ENCODE measurements at places on chromosomes 5 and 9.

DNA sequence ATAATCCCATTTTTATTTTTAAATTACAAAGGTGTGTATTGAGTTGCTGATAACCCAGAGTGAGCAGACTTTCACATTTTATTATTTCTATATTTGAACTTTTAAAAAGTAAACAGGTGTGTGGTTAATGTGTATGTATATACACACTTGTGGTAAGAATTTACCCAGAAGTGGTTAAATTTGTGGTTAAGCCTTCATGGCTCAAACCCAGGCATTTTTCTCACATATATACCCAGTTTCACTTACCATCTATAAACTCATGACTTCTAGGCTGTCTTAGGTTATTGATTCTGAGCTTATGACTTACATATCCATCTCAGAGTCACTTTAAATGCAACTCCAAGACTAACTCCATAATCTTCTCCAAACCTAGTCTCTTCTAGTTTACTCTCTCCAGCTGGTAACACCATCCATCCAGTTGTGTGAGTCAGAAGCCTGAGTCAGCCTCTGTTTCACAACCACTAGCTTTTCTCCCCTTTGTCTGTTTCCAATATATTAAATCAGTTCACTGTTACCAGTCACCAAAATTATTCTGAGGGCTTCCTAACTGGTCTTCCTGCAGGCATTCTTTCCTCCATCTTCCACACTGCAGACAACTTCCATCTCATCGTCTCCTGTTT, 20.2 kb downstream of the ZBED3 start:
- DNase-seq, result no peak

DNA sequence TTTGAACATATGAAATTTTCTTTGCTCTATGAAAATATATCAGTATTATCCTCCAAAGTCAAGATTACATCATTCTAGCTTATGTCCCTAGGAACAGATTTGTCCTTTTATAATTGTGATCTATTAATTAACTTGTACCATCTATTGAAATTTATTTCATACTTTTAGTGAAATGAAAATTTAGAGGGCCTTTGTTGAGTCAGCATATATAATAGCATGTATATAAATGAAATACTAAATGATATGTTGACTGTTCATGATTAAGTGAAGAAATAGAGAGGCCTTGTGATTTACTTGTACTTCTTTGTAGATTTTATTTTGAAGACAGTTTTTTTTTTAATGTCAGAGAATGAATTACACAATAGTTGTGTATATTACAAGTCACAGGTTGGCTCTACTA, 86.4 kb downstream of the PARP8 start:
- DNase-seq, result no peak

DNA sequence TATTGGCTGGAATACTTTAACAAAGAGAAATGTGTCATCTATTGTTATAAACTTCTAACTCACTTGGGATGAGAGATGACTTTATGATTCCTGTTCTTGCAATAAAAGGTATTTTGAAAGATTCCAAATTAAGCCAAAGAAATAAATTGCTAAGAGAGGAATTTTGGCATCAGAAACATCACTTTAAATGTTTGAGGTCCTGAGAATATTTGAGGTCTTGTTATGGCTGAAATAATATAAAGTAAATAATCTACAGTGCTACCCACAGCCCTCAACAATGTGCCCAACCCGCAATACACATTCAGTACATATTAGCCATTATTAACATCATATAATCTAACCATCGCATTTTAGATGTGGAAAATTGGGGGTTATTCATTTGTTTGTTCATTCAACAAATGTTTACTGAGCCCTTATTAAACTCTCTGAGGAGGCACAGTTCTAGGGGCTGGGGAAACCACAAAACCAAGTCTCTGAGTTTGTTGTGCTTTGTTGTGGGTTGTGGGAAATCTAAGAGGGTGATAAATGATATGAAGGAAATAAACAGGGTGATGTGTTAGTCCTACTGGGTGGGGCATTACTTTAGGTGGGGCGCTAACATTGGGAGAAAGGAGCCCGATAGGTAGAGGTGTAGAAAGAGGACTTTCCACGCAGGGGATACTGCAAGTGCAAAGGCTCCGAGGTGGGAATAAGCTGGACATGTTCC, 135.2 kb upstream of the CLINT1 start:
- no peak for DNase-seq

DNA sequence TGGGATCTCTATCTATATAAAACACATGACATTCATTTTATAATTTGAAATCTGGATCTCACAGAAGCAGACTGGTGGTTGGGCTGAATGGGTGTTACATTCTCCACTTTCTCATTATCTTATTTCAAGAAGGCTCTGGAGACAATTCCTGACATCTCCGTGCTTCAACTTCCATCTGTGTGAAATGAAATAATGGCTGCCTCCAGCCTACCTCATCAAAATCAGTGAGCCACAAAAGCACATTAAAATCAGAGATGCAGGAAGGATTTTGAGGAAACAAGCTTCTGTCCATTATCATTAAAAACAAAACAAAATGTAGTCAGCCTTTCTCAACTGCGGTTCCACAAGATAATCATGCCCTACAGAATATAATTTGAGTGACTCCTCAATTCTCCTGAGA, 958.3 kb upstream of the DMAC1 start:
- DNase-seq, result no peak

DNA sequence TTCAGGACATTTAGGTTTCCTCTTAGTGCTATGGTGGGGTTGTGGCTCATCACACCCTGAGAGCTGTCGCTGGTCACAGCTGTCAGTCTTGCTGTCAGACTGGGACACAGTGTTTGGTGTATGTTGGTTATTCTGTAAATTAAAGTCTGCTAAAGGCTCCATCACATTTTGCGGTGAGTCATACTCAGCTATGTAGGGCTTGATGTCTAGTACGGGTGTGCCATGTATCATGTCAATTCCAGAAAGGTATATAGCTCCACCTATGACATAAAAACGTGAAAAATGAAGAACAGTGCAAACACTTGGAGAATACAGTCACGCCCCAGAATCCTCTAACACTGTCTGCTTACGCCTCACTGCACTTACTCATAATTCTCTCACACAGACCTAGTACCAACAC, 11.9 kb downstream of the TRMO start:
- DNase-seq, result no peak

GRCh38 chr9:7117676-7118561, 360.1 kb downstream of the KDM4C start:
- DNase-seq, result no peak

GRCh38 chr9:3001311-3001710, 157.4 kb upstream of the PUM3 start:
- DNase-seq, result no peak

DNA sequence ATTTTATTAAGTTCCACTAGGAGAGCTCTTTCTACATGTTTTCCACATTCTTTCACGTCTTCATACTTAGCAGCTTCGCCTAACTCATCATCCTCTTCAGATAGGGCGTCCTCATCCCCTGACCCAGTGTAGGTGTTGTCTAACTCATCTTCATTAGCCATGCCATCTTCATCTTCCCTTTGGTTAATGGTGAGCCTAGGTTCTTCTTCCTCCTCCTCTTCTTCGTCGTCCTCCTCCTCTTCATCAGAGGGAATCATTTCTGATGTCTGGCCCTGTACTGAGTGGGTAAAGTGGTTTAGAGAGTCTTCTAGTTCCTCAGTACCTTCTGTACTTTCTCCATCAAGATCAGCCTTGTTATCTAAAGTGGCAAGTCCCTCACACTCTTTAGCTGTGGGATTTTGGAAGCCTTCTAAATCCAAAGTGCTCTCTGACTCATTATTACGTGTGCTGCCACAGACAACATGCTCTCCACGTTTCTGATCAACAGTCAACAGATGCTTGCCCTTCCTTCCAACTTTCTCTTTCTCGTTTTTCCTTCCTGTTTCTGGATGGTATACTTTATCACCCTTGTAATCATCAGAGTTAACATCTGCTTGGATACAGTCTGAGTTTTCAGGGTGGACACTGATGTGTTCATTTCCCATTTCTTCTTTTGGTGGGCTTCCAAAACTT, 31.1 kb downstream of the TUT7 start:
- DNase-seq, result no peak

- no peak for DNase-seq
These were observed 259.6 kb upstream of the DMRT1 start for GRCh38 chr9:581673-582497.

- no peak for DNase-seq
These were observed 164.3 kb downstream of the MTRR start for GRCh38 chr5:8033261-8033660.

GRCh38 chr9:92657296-92658094, 12.4 kb downstream of the IPPK start:
- DNase-seq, result no peak

GRCh38 chr5:113333411-113333810, 101.4 kb downstream of the TSSK1B start:
- DNase-seq, result no peak

DNA sequence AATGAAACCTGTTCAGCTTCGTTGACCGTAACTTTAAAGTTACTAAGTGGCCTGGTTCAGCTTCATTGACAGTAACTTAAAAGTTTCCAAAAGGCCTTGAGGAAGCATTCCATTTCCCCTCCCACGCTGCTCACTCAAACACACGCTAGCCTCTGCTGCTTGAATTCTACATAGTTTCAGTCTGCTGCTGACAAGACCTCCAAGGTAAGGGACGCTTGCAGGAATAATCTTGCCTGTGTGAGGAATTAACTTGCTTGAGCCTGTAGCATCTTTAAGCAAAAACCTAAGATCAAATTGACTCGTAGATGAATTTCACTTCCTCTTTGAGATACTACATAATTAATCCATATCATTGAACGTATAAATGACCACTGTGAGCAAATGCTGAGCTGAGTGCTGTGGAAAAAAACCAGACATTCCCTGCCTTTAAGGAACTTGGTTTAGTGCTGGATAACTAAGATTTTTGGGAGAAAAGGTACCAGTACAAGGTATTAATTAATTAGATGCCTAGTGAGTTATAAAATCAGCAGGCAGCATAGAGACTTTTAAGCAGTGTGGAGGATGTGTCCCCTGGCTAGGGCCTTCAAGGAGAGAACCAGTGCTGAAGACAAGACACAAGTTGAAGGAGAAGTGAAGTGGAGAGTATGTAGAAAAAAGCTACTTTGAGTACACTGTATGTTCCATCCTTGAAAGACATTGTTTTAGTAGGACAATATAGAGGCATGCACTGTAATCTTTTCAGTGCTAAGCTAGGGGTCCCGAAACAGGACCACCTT, 39.2 kb downstream of the GRAMD2B start:
- no peak for DNase-seq
